ENCODE measurements at places on chromosomes 5 and 9.

- no peak for DNase-seq
Observed at GRCh38 chr9:131804826-131805225, 65.0 kb upstream of the RAPGEF1 start.

DNA sequence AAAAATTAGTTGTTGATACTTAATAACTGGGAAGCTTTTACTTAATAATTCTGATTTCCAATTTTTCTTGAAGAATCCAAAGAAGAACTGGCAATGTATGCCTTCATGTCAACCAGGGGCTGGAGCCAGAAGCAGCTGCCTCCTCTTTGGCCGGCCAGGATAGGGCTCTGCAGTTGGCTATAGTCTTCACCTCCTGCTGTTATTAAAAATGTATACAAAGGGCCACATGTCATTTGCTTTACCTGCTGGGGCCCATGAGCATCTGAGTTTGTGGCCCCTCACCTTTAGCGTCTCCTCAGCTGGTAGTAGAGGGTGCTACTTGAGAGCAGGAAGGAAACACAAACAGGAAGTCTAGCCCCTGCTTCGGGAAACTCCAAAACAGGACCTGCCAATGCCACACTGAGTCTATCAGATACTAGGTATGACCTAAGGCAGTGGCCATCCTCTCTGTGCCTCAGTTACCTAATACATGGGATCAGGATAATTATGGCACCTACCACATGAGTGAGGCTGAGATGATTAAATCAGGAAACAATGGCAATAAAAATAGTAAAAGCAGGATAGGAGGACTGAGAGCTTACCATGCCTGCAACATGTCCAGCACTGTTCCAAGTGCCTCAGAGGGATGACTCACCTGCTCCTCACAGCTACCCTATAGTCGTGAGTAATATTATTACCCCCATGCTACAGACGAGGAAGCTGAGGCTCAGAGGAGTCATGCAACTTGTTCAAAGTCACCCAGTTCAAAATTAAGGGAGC, 21.3 kb downstream of the CCDC69 start:
- DNase-seq = no peak

- DNase-seq = no peak
Observed at GRCh38 chr9:18492612-18493011, 18.7 kb downstream of the ADAMTSL1 start.

- DNase-seq = no peak
Observed at GRCh38 chr5:78543292-78543691, 105.3 kb downstream of the LHFPL2 start.

DNA sequence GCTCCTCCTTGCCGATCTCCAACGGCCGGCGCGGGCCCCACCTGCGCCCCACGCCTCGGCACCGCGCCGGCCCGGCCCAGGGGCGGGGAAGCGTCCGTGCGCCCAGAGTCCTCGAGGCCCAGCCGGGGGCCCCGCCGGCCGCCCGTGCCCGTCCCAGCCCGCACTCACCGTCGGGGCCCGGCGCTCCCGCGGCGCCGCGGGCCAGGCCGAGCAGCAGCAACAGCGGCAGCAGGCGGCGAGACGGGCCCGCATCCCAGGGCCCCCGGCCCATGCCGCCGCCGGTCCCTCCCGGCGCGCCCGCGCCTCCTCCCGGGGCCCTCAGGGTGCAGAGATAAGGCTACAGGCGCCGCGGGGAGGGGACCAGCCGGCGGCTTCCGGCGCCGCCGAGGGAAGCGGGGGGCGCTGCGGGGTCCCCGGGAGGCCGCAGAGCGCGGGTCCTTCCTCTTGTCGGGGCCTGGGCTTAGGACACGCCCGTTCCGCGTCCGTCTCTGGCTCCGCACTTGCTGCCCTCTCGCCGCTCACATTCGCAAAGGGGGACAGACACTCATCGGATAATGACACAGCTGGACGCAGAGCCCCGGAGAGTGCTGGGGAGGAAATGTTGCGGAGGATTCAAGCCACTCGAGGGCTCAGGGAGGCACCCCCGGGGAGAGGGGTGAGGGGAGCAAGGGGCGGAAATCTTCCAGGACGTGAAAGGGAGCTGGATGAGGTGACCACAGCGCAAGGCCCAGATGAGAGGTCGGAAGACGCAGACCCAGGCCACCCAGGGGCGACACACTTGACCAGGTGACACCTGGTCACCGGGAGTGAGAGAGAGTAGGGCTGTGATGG, at the start of gene SUSD1:
Gene SUSD1 (minus strand): TSS at position 333 of the 831 bp plus-strand sequence. CDS start 62 bp downstream, at position 271.
- DNase-seq = peak; percentile 21

DNA sequence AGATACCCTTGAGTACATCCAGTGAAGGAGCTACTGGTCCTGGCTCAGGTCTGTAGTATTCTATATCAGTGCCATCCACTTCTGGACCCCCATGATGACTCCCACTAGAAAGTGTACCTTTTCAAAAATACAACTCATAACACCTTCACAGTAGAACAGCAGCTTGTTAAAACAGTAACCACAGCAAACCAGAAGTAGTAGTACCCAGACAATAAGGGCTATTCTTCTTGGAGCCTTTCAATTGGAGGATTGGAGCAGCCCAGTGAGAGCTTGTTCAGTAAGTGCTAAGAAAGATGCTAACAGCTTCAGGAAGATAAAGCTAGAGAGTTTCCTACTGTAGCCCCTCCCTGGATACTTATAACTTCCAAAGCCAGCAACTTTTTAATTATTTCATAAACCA, 10.1 kb downstream of the ARL14EPL start:
- DNase-seq = no peak

DNA sequence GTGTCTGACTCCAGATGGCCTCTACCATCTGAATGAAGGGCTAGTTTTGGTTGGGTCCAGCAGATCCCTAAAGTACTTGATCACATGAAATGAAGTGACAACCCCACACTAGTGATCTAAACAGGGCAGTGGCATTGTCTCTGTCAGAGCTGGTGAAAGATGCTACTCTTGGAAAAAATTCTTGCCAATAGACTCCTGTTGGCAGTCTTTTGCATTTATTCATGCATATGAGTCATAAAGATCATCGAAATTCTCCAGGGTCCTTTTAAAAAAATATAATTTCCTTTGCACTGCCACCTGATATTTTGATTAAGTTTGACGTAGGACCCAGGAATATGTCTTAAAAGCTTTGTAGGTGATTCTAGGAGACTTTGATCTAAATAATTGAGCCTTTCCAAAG, 135.1 kb upstream of the ELL2 start:
- no peak for DNase-seq

DNA sequence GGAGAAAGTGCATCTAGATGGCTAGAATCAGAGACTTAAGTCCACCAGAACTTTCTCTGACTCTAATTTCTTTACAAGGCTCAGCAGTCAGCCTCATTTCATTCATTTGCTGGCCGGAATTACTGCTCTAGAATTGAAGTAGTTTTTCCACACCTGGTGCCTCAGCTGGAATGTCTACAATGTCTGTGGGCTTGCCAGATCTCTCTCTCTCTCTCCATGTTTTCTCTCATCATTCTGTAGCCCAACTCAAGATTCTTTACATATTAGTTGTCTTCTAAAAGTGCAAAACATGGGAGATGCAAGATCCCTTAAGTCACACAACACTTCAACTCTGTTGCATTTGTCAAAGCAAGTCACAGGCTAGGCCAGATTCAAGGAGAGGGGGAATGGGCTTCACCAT, 103.9 kb upstream of the TAF11L2 start:
- no peak for DNase-seq

DNA sequence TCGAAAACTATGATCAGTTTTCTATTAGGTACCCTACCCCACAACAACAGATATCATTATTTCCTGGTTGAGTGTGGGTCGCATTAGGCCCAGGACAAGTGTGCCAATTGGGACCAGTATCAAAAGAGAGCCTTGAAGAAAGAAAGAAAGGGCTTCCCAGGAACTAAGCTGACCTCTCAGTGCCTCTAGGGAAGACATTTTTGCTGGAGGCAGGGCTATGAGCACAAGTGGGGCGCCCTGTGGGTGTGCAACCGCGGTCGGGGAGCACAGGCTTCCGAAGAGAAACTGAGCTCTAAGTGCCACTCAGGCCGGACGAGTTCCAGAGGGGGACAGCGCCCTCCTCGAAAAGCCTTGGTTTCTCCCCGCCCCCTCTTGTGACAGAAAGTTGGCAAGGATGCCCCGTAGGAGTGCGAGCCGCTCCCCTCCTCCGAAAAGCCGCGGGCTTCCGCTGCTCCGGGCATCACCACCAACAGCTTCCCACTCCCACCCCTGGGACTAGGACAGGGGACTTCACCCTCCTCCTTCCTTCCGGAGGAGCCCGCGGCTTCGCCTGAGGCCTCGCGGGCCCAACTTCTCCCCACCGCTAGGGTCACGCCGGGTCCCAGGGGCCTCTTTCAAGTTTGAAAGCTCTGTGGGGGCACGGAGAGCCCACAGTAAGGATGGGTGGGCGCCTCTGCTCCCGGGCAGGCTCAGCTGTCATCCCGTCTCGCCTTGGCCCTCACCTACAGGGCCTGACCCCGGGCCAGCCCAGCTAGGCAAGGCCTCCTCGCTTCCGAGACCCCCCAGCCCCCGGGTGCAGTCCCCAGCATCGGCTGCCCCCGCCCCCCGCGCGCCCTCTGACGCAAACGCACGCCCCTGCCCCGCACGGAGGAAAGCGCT, 2.0 kb downstream of the NR2F1-AS1 start:
- DNase-seq = no peak

- no peak for DNase-seq
Observed at GRCh38 chr9:34426347-34427074, 31.9 kb downstream of the FAM219A start.

GRCh38 chr5:180598797-180599589, 7.7 kb upstream of the SCGB3A1 start:
- no peak for DNase-seq

- no peak for DNase-seq
Observed at GRCh38 chr9:13716601-13717321, 437.3 kb upstream of the MPDZ start.

GRCh38 chr5:156800929-156801328, 49.2 kb upstream of the PPP1R2B start:
- no peak for DNase-seq

DNA sequence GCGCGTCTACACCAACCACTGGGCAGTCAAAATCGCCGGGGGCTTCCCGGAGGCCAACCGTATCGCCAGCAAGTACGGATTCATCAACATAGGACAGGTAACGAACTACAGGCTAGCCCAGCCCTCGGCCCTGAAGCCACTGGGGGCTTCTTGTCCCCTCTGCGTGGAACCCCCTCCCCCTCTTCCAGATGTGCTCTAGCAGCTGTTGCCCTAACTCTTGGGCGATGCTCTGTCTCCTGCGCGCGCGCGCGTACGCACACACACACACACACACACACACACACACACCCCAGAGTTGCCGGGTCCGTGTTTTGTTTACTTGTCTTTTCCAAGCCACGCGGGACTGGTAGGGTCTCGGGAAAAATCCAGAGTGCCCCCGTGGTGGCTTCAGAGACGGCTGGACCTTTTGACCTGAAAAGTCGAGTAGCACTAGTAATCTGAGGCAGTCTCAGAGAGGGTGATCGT, 836 bp downstream of the PCSK5 start:
- DNase-seq = no peak

DNA sequence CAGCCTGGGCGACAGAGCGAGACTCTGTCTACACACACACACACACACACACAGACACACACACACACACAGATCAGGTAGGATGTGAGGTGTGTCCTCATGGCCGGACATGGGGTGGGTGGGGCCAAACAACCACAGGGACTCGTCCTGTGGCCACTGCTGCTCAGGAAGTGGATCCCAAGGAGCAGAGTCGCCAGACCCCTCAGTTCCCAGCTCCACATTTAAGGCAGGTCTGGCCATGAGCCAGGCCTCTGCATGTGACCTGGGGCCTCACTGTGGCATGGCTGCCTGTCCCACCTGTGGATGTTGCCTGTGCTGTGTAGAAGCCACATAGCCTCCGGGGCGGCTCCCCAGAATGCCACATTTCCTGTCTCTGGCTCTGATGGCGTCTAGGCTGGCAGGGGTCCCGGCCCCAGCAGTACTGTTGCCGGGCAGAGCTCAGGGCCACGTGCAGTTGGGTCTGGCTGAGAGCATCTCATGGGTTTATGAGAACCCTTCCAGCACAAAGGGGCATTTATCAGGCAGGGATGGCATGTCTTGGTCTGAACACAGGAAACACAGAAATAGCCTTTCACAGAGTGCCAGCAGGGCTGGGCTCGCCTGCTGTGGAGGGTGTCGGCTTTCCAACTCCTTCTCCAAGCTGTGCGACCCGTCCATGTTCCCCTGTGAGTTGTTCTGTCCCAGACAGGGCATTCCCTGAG, 9.9 kb upstream of the NINJ1 start:
- DNase-seq = no peak

GRCh38 chr5:124740991-124741583, 5.4 kb downstream of the ZNF608 start:
- peak; percentile 46 for DNase-seq

GRCh38 chr5:95727764-95728191, 3.4 kb upstream of the RHOBTB3 start:
- peak; percentile 47 for DNase-seq

DNA sequence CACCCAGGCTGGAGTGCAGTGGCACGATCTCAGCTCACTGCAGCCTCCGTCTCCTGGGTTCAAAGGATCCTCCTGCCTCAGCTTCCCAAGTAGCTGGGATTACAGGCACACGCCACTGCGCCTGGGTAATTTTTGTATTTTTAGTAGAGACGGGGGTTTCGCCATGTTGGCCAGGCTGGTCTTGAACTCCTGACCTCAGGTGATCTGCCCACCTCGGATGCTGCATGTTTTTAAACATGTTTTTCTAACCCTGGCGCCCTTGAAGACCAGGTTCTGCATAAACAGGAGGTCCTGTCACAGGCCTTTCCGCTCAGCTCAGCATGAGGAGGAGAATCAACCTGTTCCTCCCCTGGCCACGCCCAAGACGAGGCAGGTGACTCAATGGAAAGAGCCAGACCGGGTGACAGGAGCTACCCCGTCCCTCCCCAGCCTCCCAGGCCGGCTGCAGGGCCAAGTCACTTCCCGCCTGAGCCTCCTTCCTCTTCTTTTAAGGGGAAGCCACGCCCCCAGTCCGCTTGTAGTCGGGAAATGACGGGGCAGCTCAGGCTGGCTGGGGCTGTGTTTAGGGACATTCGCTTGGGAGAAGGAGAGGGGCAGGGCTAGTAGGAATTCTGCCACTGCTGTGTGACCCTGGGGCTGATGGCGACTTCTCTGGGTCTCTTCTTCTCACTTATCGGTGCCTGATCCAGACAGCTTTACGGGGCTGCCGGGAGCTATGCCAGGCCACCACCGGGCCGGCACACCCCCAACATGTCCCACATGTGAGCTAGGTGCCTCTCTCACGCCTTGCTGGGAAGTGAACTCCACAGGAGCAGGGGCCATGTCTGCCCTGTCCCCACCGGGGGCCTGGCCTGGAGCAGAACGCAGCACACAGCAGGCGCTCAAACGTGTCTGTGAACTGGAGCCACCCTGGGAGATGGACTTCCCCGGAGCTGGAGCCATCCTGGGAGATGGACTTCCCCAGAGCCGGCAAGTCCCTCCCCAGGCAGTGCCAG, 6.1 kb downstream of the NOTCH1 start:
- DNase-seq = no peak

- DNase-seq = no peak
Observed at GRCh38 chr9:100167915-100168654, 69.0 kb downstream of the INVS start.

GRCh38 chr5:96125231-96125891, 163.7 kb upstream of the ELL2 start:
- no peak for DNase-seq

Data from NCI-H748 treated with DMSO at 0.1 percent for 48 hours (cell line).